ENCODE measurements at places on chromosomes 12 and 14.

- no peak for DNase-seq
Measured at GRCh38 chr12:101695706-101696105, 1.7 kb upstream of the CHPT1 start.

GRCh38 chr12:29627221-29627620 lies 129.7 kb upstream of the OVCH1 start:
- no peak for DNase-seq

- DNase-seq: no peak
Measured at GRCh38 chr12:117076410-117077372, 22.5 kb downstream of the TESC start.

- DNase-seq: no peak
Measured at GRCh38 chr12:21850419-21850818, 75.9 kb upstream of the KCNJ8 start.
